ENCODE measurements at places on chromosomes 5 and 9.
A peak's percentile ranks its signal among the peaks of the same experiment; 100 is the strongest.

DNA sequence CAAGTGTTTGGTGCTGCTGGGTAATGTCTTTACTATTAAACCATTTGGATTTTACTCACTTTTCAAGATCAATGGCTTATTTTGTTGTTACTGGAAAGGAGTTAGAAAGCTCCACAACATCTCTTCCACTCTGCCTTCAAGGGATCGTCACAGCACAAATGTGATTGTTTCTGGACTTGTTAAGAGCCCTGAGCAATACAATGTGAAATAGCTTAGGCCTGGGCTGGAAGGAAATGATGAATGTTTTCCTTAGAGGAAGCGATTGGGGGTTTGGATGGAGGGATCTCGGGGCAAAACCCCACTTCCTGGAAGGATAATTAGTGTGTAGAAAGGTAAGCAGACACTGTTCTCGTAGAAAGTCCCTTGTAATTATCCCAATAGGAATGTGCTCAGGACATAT is 59.3 kb upstream of the MYO10 start:
- DNase-seq: no peak

DNA sequence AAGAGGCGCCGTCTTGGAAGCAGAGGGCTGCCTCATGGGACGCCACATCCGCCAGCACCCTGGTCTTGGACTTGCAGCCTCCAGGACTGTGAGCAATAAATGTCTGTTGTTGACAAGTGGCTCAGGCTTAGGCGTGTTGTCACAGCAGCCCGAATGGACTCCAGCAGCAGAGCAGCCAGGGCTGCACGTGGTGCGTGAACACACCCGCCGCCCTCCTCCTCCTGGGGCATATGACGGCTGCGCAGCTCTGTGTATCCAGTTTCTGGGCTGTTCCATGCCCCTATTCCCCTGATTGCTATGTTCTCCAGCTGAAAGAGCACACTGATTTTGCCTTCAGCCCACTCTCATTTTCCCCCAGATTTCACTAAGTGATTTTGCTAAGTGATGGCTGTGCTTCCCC is 36.0 kb upstream of the CLPTM1L start:
- no peak for DNase-seq

DNA sequence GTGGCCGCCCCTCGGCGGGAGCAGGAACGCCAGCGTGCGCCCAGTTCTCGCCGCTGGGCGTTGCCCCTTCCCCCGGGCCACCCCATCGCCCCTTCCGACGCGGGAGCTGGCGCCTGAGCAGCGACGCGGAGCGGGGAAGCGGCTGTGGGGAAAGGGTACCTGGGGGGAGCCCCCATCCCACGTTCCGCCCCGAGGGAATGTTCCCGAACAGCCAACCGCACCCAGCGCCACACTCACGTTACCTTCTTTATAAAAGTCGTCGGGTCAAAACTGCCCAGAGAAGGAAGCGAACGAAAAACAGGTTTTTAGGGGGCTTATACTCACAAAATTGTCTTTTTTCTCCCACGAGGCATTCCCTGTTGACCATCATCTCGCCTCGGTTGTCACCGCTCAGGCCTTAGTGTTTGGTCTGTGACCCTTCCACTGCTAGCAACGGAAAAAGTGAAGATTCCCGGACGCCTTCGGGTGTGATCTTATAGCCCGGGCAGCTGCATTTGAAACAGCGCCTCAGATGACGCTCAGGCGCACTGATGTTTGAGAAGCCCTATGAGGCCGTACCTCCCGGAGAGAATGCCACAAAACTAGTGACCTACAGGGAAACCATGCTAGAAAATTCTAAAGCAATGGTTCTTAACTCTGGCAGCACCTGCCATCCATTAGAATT is 475 bp upstream of the GOLM1 start:
- DNase-seq: peak; percentile 26

GRCh38 chr5:64595031-64595855 is 89.4 kb downstream of the RGS7BP start:
- DNase-seq: no peak

DNA sequence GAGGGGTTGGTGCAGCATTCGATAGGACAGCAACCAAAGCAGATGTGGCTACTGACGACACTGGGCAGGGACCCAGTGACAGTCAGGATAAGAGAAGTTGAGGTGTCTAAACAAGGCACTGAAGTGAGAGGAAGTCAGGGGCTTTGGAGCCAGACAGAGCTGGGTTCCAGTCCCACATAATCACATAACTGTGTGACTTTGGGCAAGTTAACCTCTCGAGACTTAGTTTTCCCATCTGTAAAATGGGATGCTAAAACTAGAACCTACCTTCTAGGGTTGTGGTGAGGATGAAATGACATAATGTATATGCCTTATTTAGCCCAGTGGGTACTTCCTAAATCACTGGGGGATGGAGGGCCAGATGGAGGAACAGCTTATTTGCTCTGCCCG is 3.1 kb downstream of the ANGPTL2 start:
- DNase-seq: no peak

GRCh38 chr5:112192866-112193265 is 226.2 kb downstream of the EPB41L4A start:
- no peak for DNase-seq

- DNase-seq: no peak
Measured at GRCh38 chr9:93501406-93501805, 48.0 kb upstream of the FAM120AOS start.

DNA sequence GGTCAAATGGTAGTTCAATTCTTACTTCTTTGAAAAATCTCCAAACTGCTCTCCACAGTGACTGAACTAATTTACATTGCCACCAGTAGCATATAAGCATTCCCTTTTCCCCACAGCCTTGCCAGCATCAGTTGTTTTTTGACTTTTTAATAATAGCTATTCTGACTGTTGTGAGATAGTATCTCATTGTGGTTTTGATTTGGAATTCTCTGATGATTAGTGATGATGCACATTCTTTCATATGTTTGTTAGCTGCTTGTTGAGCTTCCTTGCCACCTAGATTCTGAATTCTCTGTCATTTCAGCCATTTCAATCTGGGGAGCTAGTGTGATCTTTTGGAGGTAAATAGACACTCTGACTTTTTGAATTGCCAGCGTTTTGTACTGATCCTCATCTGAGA is 24.0 kb downstream of the CDK20 start:
- no peak for DNase-seq

- no peak for DNase-seq
Measured at GRCh38 chr9:36337865-36338264, 62.2 kb downstream of the RNF38 start.

DNA sequence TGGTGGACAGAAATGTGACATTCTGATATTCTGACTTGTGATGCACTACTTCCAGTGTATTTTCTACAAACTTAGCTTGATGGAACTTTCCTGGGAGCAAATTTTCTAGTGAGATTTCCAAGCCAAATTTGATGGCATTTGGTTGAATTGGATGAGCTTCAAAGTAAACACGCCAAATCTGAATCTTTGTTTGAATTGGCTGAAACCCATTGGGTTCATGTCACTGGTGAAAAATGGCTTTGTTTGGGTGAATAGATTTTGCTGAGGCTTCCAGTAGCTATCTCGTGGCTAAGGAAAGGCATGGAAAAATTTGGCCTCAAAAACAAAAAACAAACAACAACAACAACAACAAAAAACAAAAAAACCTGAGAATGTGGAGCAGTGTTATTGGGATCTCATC is 271.1 kb upstream of the RPS23 start:
- DNase-seq: no peak

DNA sequence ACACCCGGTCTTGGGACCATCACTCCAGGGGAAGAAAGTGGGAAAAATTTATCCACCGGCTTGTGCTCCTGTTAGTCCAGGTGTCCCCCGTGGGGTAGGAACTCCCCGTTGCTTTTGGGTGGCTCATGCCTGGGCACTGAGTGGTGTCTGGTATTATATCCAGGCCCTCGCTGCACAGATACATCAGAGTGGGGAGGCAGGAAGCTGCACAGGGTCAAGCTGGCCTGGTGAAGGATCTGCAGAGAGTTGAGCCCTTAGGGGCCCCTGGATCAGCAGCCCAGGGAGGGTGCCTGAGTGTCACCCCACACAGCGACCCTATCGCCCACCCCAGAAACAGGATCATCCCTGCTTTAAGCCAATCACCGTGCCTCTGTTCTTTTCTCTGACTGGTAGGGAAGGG is 24.4 kb upstream of the COL5A1 start:
- DNase-seq: no peak

- no peak for DNase-seq
Measured at GRCh38 chr5:154391788-154392187, 54.0 kb upstream of the SAP30L start.

- peak; percentile 45 for DNase-seq
Measured at GRCh38 chr5:95812074-95812471, 10.5 kb downstream of the GLRX start.

GRCh38 chr5:88999853-89000252 is 116.9 kb upstream of the MEF2C start:
- no peak for DNase-seq

- no peak for DNase-seq
Measured at GRCh38 chr5:164277720-164278119, 772.3 kb downstream of the MAT2B start.

DNA sequence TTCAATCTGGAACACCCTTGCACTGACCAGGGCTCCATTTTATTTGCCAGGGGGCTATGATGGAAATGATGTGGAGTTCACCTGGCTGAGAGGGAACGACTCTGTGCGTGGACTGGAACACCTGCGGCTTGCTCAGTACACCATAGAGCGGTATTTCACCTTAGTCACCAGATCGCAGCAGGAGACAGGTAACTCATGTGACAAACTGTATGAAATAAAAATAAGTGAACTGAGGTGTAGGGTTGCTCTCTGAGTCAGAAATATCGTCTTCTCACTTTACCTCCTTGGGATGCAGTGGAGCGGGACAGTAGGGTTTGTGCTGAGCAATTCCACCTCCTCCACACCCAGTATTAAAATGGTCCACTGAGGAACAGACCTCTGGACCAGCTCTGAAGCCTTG is 22.1 kb downstream of the GABRP start:
- DNase-seq: no peak

- DNase-seq: no peak
Measured at GRCh38 chr5:97476852-97477534, 293.9 kb upstream of the RIOK2 start.

GRCh38 chr9:115134941-115135340 is 17.0 kb upstream of the TNC start:
- no peak for DNase-seq

GRCh38 chr9:6938447-6938846 is 180.7 kb downstream of the KDM4C start:
- no peak for DNase-seq

- no peak for DNase-seq
Measured at GRCh38 chr5:74401281-74401945, 239.1 kb downstream of the ENC1 start.

GRCh38 chr5:141001844-141002604 is 35.7 kb downstream of the PCDHAC2 start:
- DNase-seq: no peak

GRCh38 chr5:1343931-1344901 is 683 bp downstream of the CLPTM1L start:
- DNase-seq: peak; percentile 25

DNA sequence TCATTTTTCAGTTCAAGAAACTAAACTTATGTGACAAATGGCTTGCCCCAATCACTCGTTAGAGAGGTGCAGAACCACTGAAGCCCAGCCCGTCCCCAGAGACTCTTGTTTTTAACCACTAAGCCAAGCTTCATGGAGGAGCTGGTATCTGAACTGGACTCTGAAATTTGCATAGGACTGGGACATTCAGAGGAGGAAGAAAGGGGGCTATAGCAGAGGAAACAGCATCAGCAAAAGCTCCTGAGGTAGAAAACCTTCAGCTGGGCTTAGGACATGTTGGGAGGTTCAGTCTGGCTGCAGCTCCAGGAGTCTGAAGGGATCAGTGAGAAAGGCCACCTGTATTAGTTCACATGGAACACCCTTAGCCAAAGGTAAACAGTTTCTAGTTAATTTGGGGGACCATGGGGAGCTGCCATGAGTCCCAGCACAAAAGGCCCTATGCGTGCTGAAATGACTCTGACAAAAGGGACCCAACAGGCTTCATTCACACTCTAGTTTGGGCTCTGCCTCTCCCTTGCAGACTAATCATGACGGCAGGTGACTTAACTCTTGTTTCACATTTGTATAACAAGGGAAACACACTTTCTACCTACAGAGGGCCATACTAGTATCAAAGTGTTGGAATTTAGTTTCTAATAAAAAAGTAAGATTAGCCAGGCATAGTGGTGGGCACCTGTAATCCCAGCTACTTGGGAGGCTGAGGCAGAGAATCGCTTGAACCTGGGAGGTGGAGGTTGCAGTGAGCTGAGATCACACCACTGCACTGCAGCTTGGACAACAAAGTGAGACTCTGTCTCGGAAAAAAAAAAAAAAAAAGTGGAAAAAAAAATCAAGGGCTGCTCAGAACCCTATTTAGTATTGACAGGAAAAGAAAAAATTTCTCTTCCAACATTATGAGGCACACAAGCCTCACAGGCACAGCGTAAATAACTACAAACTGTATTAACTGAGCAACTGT is 10.2 kb downstream of the FBXO10 start:
- no peak for DNase-seq

DNA sequence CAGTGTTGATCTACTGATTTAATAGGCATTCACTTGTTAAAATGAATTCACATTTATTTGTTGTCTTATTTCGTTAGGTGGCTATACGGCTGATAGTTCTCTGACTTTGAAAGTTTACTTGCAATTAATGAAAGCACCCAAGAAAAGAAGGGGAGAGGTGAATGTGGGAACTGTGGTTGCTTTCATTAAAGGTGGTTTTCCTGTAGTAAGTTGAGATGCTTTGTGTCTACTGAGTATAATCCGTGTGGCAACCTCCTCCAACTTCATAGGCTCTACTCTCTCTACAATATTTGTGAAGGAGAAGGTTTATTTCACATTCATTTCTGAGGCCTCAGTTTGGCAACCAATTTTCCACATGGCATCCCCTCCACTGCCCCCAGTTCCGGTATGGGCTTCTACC is 12.8 kb upstream of the MACIR start:
- DNase-seq: no peak

DNA sequence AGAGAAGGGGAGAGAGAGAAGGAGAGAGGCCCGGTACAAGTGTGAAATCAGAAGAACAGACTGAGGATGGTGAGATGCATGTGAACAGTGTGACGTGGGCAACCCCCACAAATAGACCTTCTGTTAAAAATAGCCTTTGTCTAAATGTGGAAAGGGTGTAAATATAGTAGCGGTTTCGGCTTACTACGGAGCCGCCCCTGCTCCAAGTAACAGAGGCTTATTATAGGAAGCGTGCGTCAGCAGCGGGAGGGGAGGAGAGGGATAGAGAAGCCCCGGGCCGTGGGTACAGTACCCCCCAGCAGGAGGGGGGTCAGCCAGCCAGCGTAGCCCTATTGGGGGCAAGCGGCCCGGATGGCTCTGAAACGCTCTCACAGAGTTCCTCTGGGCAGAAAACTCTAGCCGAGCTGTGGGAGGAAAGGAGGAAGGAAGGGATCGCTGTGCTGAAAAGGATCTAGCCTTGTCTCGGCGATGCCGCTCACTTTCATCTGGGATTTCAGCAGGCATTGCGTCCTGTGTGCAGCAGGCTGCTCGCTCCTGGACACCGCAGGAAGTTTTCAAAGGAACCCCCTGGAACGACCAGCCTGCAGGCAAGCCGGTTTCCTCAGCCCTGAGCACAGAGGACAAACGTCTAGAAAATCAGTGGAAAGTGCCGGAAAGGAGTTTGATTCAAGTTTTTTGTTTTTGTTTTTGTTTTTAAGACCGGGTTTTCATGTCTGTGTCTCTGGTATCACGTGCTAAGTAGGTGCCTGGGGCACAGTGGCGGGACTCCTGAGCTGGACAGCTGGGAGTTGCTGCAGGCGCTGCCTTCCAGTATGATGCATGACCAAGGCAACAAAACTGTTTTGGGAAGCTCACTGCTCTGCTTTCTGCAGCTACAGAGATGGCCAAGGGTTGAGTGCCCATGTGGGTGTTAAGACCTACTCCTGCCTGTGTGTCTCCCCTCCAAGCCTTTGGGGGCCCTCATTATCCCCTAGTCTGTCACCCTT is 146.6 kb downstream of the SEC61B start:
- DNase-seq: peak; percentile 16
